ENCODE measurements at places on chromosomes 6 and 20.
A peak's percentile ranks its signal among the peaks of the same experiment; 100 is the strongest.

DNA sequence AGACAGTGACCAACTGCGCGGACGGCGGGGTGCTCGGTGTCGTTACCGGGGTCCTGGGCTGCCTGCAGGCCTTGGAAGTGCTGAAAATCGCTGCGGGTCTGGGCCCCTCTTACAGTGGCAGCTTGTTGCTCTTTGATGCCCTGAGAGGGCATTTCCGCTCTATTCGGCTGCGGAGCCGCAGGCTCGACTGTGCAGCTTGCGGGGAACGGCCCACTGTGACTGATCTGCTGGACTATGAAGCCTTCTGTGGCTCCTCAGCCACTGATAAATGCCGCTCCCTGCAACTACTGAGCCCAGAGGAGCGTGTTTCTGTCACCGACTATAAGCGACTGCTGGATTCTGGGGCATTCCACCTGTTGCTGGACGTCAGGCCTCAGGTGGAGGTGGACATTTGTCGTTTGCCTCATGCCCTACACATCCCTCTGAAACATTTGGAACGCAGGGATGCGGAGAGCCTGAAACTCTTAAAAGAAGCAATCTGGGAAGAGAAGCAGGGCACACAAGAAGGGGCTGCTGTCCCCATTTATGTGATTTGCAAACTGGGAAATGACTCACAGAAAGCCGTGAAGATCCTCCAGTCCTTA is 1.0 kb downstream of the MOCS3 start:
- no peak for DNase-seq

DNA sequence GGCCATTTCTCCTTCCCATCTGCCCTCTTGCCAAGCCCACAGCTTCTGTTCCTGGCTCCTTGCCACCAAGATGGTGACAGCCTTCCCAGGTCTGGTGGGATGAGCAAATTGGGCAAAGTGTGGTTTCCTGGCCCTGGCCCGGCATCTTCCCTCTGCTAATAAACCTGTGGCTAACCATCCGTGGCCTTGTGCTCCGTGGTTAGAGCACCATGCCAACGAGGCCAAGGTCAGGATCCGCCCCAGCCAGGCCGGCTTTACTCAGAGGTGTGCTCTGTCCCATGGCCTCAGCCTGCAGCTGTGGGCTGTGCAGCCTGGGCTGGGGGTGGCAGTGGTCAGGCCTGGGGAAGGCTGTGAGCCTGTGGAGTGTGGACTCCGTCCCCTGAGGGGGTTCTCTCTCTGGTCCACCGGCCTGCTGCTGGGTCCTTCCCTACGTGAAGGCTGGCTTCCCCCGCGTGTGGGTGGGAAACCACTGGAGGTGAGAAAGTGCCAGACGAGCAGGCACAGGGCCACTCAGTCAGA is 117.4 kb downstream of the VEGFA start:
- DNase-seq, result no peak

- no peak for DNase-seq
Measured at GRCh38 chr20:33158637-33159385, 9.1 kb upstream of the BPIFA2 start.

DNA sequence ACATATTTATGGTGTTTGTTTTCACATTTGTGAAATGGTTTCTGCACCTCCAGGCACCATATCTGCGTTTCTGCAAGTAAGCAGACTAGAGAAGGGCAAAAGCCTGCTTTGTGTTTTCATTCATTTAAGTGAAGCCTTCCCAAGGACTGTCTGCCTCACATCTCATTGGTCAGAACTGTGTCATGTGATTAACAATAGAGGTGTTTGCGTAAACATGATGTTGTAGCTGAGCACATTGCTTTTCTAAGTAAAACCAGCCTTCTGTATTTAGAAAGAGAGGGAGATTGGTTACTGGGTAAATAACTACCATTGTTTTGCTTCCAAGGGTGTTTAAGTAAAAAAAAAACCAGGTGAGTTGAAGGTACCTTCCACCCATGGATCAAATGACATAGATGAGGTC is 39.7 kb downstream of the SH3BGRL2 start:
- DNase-seq, result no peak

- no peak for DNase-seq
Measured at GRCh38 chr20:48284837-48285236, 499.6 kb upstream of the SULF2 start.

DNA sequence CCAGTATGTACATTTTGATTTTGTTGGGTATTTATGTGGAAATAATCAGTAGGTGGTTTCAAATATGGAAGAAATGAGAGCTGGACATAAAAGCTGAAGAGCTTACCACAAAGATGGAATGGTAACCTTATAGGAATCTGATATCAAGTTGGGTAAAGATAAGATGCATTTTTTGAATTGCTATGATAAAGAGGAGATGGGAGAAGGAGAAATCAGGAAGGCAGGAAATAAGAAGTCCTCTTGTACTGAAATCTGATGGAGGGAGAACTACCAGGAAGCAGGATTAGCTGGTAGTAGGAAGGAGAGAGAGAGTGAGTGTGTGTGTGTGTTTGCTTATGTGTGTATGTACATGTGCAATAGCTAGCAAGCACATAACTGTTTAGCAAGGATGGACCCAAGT is 468.4 kb downstream of the PHF3 start:
- no peak for DNase-seq

DNA sequence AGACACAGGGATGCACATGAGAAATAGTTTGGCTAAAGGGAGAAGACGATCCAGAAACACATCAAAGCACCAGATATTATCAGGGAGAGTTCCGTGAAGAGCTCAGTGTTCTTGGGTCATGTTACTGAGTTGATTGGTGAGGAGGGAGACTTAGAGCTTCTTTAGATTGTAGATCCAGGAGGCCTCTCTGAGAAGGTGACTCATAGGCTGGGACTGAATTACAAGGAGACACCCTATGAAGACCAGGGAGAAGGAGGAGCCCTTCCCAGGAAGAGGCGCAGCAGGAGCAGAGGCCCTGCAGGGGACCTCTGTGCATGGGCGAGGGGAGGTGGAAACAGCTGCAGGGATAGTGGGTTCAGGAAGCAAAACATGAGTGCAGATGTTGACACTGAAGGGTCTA is 196.5 kb downstream of the SLC24A3 start:
- DNase-seq, result no peak

- no peak for DNase-seq
Measured at GRCh38 chr6:112016320-112016719, 37.6 kb upstream of the CCN6 start.

DNA sequence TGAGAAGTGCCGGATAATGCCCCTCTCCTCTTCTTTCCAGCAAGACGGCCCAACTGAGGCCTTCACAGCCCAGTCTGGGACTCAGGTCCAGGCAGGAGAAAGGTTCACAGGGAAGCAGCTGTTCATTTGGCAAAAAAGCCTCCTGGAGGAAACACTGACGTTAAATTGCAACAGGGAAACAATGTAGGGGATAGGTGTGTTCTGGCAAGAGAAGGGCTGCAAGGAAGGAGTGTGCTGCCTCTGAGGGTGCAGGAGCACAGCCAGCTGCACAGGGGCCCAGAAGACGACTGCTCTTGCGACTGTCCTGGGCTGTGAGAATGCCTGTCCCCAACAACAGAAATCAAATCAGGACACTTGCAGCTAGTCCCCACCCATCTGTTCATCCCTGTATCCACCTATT is 70.6 kb upstream of the PMEPA1 start:
- DNase-seq, result no peak

- no peak for DNase-seq
Measured at GRCh38 chr6:170164271-170164900, 126.5 kb downstream of the DLL1 start.

GRCh38 chr20:11059659-11060058 is 385.9 kb upstream of the JAG1 start:
- no peak for DNase-seq

GRCh38 chr6:385614-386013 is 5.9 kb upstream of the IRF4 start:
- no peak for DNase-seq

DNA sequence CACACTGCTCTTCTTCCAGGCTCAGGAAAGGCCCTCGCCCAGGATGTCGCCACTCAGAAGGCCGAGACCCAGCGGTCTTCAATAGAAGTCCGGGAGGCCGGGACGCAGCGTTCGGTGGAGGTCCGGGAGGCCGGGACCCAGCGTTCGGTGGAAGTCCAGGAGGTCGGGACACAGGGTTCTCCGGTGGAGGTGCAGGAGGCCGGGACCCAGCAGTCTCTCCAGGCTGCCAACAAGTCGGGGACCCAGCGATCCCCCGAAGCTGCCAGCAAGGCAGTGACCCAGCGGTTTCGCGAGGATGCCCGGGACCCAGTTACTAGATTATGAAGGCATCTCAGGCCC is 1.0 kb downstream of the KHDC3L start:
- no peak for DNase-seq

DNA sequence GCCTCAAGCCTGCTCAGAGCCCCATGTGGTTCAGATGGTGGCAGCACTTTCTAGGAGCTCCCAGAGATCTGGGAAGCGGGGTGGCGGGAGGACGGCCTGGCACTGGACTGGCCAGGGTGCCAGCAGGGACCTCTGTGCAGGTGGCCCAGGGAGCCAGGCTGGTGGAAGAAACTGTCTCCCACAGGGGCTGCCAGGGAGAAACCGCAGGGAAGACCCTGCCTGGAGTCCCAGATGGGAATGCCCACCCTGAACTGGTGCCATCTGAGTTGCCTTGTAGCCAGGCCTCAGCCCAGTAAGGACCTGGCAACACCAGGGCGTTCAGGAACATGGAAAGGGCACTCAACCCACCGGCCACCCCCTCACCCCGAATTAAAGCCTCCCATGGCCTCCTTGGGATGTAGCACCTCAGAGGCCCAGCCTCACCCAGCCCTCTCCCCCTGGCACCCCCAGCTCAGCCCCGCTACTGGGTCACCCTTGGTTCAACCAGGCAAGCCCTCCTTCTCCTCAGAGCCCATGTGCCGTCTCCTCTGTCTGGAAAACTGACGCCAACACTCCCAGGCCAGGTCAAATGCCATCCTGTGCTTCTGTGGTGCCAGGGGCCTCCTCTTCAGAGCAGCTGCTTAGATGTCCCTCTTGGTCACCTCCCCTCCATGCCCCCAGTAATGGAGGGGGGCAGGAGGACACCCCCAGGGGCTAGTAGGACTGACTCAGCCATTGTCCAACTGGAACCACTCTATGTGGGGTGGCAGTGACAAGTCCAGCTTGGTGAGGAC is 5.9 kb upstream of the C20orf144 start:
- no peak for DNase-seq

GRCh38 chr6:160348223-160349019 is at the start of gene SLC22A3:
TSS of gene SLC22A3 (plus strand) at chr6:160348378. CDS start at chr6:160348420, 42 bp downstream.
- no peak for DNase-seq

- no peak for DNase-seq
Measured at GRCh38 chr6:80689716-80690395, 583.4 kb downstream of the BCKDHB start.

- DNase-seq, result no peak
Measured at GRCh38 chr6:4727671-4728435, 48.4 kb upstream of the CDYL start.

DNA sequence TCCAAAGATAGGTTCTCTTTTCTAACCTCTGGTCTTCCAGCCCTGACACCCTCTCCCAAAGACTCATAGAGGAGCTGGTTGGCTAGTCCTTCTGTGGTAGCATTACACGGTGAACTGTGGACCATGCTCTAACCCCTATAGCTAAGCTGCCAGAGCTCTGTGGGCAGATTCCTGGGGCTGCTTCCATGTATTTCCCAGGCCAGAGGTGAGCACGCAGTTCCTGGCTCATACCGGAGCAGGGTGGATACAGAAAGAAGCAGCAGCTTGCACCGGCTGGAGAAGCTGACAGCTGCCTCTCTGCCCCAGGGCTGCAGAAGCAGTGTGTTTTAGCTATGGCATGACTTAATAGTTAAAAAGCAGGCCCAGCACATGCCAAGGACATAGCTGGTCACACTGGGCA is 84.1 kb upstream of the FOXP4 start:
- DNase-seq, result no peak

DNA sequence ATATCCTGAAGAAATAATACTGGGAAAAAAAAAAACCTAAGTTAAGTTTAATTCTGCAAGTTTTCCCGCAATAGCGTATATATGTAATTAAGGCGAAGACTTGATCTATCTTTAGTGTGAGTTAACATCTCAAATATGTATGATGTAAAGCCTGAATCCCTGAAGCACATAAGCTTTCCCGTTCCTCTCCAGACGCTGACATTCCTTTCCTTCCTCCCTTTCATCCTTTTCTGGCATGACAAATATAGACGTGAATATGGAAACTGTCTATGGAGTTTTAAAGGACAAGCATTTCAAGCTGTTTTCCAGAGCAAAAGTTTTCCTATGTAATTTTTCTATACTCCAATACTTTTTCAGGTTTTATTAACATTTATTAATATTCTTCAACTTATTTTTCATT is 637.0 kb downstream of the COL12A1 start:
- DNase-seq, result no peak

GRCh38 chr6:162963861-162964260 is 236.1 kb downstream of the PACRG start:
- DNase-seq, result no peak

- DNase-seq, result no peak
Measured at GRCh38 chr20:57391439-57392301, 474 bp downstream of the RBM38 start.

DNA sequence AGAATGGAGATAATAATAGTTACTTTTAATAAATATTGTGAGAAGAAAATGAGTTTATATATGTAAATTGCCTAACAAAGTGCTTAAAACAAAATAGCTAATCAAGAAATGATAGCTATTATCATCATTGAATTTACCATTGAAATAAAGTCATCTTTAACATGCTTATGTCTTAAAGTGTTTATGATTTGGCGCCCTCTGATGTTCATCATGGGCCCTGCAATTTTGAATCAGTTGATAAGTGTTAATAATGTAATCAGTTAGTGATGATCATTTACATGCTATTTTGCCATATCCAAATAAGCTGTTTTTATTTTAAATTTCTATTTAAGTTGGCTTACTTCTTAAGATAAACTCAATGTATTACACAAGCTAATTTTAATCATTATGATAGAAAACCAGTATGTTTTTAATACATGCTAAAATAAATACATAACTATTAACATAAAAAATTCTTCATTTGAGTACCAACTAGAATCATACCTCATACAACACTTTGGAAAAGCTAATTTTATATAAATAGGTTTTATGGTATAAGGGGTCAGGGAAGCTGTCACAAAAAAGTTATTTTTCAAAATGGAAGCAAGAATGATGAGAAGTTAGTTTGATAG is 39.2 kb upstream of the TPD52L1 start:
- no peak for DNase-seq

GRCh38 chr6:26536571-26537159 is 1.5 kb upstream of the HMGN4 start:
- peak; percentile 16 for DNase-seq

DNA sequence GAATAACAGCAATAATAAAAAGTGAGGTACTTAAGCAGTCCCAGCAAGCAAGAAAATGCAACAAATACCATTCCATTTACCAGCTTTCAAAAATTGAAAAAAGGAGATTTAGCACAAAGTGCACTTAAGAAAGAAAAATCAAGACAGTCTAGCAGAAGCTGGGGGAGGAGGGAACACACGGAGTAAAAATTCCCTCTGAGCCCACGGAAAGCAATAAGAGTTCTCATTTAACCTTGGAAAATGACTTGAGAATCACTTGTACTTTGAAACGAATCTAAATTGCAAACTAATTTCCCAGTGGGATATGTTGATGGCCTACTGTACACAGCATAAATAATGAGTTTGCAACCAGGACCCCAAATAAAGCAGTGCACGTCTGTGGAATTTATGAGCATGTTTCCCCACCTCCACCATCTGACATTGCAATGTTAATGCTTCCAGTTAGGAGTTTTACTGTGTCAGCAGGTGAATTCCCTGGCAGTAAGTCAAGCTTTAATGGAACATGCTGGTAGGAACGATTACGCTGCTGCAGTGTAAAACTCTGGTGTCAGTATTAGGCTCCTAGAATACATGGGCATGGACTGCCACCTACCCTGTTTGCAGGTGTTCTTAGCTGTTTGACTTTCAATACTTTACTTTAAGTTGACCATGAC is 386.8 kb downstream of the HDGFL1 start:
- DNase-seq, result no peak

GRCh38 chr20:34940081-34940481 is 15.5 kb downstream of the GSS start:
- DNase-seq, result no peak
